ENCODE measurements at places on chromosomes 11 and 22.
A peak's percentile ranks its signal among the peaks of the same experiment; 100 is the strongest.

- DNase-seq: no peak
Measured at GRCh38 chr11:47374720-47375019, 3.7 kb downstream of the SPI1 start.

- no peak for DNase-seq
Measured at GRCh38 chr11:126186708-126187529, 24.5 kb downstream of the RPUSD4 start.

DNA sequence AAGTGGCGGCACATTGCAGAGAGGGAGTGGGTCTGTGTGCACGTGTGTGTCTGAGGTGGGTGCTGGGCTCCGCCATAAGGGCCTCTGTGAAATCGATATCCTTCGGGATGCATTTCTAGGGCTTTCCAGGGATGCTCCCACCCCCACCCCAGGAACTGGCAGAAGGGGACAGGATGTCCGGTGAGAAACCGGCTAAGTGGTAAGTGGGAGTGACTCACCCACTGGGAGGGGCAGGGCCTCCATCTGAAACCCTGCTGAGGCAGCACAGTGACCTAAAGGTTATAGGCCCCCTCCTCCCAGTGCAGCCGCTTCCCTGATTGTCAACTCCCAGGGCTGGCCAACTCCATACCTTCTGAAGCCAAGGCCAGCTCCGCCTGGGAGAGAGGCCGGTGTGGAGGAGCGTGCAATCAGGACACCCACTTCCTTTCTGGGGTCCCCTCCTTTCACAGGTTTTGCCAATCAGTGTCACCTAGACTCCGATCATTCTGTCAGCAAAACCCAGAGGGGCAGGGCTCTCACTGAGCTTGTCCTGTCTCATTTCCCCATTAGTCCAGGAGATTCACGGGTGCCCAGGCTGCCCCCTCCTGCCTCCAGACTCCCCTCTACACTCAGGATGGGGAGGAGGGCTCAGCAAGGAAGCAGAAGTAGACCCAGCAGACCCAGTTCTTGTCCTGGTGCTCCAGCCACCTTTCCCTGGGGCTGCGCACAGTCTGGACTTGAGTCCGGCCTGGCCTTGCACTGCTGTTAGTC, 44.5 kb downstream of the NECTIN1 start:
- no peak for DNase-seq

- no peak for DNase-seq
Measured at GRCh38 chr11:128928400-128928799, 14.3 kb downstream of the TP53AIP1 start.

- DNase-seq: no peak
Measured at GRCh38 chr22:49204599-49205482, 622.8 kb downstream of the BRD1 start.

DNA sequence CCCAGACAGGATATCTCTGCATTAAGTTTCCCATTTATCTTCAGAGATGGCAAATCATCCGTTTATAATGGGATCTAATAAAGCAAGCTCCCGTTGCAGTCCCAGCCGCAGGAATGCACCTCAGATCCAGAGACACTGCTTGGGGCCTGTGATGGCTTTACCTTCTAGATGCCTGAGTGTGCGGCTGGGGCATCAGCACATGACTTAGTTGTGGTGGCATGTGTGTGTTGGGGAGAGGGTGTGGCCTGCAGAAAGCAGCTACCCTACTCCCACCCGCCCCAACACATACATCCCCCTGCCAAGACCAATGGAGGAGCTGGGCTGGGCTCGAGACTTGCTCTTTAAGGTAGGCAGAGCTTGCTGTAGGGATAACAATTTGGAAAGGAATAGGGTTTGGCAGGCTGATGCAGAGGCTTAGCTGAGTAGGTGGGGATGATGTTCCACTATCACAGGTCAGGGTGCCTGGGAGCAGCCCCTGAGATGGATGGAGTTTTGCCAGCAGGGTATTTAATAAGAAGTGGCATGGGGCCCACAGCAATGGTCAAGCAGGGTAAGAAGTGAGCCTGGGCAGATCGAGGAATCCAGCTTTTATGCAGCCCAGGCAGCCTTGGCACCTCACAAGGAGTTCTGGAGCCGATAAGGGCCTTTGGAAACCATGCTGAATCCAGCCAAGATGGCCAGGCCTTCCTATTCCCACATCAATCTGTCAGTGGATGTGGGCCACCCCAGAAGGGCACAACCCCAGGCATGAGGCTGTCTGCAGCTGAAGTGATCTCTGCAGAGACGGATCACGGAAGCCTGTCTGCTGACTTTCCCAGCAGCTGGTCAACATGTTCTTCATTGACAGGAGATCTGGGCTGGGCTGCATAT, 601.3 kb downstream of the BUD13 start:
- no peak for DNase-seq

GRCh38 chr22:36064358-36064757, 35.7 kb upstream of the RBFOX2 start:
- no peak for DNase-seq

DNA sequence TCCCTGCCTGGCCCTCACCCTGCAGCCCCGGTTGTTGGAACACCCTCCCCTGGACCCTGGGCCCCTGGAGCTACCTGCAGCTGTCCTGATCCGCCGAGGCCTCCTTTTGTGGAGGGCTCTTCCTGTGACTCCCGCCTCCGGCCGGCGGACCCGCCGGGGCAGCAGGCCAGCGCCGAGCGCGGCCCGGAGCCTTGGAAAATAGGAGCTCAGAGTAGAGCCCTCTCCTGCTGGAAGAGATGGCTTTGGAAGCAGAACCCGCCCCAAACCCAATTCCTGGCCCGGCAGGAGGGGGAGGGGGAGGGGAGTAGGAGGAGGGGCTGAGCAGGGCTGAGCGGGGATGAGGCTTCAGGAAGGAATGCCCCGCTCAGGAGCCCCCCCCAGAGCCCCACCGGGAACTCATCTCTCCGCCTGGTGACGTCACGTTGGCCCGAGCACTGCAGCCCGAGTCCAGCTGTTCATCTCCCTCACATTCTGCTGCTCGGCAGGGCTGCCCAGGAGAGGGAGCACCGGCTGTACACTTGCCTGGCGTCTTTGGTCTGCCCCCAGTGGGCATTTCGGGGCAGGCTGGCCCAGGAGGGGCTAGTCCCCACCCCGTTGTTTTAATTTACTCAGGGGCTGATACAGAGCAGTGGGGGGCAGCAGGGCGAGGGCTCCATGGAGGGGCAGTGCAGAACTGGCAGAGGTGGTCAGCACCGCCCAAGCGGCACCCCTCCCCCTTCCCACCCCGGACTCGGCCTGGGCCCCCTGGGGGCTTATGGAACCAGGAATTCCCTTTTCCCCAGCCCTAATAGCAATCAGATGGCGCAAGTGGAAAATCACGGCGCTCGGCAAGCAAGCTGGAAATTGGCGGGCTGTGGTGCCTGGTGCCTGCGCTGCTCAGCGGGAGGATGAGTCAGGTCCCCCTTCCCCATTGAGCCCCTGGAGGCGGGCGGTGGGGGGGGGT, at the start of gene MRGPRF:
TSS of gene MRGPRF (minus strand) at position 238 of the 943 bp plus-strand sequence. CDS start 3,345 bp downstream, outside the sequence.
- DNase-seq: no peak

DNA sequence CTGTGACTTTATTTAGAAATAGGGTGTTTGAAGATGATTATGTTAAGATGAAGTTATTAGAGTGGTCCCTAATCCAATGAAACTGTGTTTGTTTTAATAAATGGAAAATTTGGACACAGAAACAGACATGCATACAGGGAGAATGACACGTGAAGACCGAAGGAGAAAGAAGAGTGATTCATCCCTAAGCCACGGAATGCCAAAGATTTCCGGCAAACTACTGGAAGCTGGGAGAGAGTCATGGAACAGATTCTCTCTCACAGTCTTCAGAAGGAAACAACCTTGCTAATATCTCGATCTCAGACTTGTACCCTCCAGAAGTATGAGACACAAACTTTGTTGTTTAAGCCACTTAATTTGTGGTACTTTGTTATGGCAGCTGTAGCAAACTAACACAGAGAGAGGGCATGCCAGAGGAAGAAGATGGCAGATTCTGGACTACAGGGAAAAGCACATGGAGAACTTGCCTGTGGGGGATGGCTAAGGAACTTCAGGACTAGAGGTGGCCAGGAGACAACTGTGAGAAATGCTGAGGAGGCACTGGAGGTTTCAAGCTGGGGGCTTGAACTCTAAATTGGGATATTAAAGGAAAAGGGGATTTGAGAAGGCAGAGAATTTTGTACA, 733.5 kb upstream of the CCDC90B start:
- DNase-seq: no peak

DNA sequence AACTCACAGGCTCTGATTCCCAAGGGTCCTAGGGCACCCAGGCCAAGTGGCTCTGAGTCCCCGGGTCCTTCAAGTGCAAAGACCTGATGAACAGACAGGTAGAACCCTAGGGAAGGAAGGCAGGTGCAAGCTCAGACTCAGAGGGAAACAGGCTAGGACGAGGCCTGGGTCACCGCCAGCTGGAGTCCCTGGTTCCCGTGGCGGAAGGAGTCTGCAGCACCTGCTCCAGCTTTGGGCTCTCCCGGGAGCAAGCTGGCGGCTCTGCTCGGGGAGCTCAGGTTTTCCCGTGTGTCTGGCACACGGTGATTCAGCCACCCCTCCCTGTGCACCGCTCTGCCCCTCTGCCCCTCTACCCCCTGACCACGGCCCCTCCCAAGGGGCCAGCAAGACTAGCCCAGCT, 59.8 kb downstream of the WNT7B start:
- no peak for DNase-seq

DNA sequence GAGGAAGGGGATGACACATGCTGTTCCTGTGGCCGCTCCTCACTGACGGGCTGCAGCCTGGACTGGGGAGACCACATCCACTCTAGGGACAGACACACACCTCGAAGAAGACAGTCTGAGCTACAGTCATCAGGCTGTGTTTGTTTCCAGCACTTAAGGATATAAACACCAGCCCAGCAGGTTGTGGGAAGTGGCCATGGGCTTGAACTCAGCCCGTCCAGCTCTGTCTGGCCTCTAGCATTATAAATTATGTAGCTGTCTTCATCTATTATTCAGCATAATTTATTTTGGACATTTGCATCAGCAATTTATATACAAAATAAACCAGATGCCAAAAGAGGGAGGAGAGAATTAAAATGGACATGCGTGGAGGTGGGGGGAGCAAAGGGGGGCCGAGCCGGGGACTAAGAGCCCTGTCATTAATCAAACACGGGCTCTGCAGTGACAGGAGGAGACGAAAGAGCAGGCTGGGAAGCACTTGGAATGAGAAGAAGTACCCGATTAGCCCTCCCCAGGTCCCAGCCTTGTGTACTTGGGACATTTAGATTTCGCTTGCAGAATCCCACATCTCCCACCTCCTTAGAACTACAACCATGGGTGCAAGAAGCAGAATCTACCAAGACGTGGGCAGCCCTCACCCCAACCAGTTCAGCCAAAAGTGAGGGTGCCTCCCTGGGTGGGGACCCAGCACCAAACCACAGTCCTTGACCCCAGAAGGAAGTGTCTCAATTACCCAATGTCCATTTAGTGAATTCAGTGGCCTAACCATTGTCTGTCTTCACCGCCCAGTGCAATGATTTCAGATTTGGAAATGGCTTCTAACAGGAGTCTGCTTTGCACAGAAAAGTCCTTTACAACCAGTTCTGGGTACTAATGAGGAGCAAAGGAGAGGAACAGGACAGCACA, 309.6 kb downstream of the OPCML start:
- no peak for DNase-seq

DNA sequence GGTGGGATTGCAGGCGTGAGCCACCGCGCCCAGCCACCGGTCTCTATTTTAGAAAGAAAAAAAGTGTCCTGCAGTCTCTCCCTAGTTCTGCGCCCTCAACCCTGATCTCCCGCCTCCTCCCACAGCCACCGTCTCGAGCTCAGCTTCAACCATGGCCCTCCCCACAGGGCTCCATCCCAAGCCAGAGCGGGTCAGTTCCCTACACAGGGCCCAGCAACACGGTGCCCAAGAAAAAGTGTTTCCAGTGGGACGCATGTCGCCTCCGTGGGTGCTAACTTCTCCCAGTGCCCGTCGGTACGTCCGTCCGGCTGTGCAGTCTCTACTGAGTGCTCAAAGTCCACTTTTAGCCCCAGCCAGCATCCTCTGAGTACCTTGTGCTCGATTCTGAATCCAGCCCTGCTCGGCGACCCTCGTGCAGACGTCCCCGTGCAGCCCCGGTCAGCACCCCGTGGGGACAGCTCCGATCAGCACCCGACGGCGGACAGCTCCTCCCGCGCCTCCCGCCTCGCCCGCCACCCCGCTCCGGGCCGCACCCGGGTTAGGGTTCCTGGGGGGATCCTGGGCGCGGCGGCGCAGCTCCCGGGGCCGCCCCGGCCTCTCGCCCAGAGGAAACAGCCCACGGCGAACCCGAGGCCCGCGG, 657 bp upstream of the MAPK8IP2 start:
- peak; percentile 33 for DNase-seq

DNA sequence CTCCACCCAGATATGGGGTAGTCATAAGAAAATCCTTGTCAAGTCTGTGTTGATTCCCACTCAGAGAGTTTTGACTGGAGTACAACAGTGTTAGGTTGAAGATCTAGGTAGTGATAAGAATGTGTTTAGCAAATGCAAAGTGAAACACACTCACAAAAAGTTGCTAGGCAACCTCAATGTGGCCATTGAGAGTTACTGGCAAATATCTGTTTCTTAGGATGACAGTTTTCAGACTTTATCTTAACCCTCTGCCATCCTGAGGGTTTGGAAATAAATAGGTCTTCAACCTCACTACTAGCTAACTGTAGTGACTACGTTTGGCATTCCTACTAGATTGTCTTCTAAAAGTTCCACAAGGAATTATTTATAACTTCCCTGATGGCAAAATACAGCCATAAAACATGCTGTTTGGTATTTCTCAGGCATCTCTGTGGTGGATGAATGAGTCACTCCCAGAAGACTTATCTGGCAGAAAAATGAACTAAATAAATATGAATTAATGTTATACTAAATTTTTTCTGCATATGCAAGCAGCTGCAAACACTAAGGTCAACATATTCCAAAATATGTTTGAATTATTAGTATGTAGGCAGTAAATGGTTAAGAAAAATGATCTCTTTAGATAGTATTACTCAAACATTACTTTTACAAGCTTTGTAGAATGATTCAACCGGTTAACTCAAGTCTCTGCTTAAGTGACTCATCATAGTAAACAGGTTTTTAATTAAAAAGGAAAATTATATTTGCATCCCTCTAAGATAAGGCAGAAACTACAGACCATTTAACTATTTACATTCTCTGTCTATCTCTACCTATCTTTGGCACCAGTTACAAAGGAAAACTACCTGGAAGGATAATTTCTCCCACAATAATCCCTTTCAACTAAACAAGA, 17.1 kb upstream of the SYTL2 start:
- DNase-seq: no peak

GRCh38 chr11:107696140-107696539, 15.7 kb downstream of the SLN start:
- no peak for DNase-seq

- DNase-seq: no peak
Measured at GRCh38 chr22:34333285-34333684, 413.0 kb upstream of the LARGE1 start.

GRCh38 chr11:59999691-60000090, 17.3 kb upstream of the OOSP4B start:
- no peak for DNase-seq
